Upper lobe of left lung (tissue), 6 donors: ENCODE measurements at places on chromosomes 2 and 18.

DNA sequence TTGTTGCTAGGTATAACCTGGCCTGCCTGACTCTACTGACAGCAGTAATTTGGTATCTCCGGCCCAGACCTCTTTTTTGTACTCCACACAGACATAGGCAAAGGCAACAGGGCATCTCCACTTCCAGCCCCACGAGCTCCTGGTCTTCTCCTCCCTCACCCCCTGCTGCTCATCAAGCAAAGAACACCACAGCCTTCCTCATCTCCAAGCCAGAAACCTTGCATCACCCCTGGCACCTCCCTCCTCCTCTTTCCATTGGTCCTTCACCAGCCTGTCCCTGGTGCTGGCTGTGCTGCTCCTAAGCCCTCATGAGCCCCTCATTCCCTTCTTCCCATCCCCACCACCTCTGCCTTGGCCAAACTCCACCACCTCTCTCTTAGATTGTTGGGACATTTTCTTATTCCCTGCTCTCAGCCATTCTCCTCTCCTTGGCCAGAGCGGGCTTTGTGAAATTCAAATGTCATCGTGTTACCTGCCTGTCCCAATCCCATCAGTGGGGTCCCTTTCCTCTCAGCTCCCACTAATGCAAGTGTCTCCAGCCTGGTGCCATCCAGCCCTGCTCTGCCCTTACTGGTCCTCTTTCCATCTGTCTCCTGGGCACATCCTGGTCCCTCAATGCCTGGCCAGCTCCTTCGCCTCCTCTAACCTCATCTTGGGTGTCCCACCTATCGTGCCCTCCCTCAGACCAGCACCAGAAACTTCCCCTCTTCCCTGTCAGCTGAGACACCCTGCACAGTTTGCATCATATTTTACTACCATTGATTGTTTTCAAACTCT lies 77.4 kb downstream of the INHBB start:
- DNase-seq = no peak
- H3K36me3 ChIP-seq = no peaks in the 10 kb centered on the region
- no peaks in the 10 kb centered on the region for H3K27me3 ChIP-seq
- H3K27ac ChIP-seq = no peak overlapping the region

DNA sequence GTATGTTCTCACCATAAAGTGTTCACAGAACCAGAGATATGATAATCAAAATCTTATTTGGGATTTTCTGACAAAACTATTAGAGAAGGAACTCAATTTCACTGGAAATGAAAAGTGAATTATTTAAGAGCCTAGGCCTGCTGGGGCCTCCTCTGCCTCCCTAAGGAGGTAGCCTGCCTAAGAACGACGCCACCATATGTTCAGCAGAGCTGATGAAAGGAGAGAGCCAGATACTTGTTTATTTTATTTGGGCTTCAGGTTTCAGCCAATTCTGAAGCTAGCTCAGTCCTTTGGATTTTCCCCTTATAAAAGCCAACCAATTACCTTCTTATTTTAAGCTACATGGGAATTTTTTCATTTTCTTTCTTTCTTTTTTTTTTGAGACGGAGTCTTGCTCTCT lies 433.1 kb upstream of the MAP2 start:
- no peak overlapping the region for H3K27ac ChIP-seq
- H3K27me3 ChIP-seq = no peaks in the 10 kb centered on the region
- no peaks in the 10 kb centered on the region for H3K36me3 ChIP-seq
- H3K4me3 ChIP-seq = no peak overlapping the region

- no peaks in the 10 kb centered on the region for H3K27me3 ChIP-seq
- no peaks in the 10 kb centered on the region for H3K36me3 ChIP-seq
- H3K4me1 ChIP-seq = no peaks in the 10 kb centered on the region
- no peak overlapping the region for H3K27ac ChIP-seq
- no peak for DNase-seq
Observed at GRCh38 chr2:79181617-79182016, 22.1 kb upstream of the REG3A start.

DNA sequence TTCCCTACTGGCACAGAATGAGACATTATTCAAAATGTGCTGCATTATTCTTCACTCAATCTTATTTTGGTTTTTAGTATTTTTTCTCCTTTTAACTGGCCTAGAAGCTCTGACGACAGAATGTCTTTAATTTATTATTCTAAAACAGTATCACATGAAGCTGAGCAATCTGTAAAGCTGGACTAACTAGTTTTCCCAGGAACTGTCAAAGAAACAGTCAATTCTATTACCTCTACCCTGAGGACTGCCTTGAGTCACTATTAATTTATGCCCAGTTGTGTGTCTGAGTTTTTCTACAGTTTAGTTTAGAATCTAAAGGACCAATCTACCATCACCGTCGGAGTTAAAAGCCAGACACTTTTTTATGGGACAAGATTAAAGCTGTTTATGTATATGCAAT lies 31.6 kb downstream of the MBD2 start:
- no peaks in the 10 kb centered on the region for H3K4me1 ChIP-seq
- no peak overlapping the region for H3K4me3 ChIP-seq
- H3K27me3 ChIP-seq = no peaks in the 10 kb centered on the region
- no peak for DNase-seq
- peaks cover 4% of the 10 kb centered on the region for H3K36me3 ChIP-seq
- no peak overlapping the region for H3K27ac ChIP-seq

GRCh38 chr18:59952283-59953007 lies 52.6 kb downstream of the PMAIP1 start:
- H3K27me3 ChIP-seq = no peaks in the 10 kb centered on the region
- no peaks in the 10 kb centered on the region for H3K36me3 ChIP-seq
- no peak overlapping the region for H3K4me3 ChIP-seq

DNA sequence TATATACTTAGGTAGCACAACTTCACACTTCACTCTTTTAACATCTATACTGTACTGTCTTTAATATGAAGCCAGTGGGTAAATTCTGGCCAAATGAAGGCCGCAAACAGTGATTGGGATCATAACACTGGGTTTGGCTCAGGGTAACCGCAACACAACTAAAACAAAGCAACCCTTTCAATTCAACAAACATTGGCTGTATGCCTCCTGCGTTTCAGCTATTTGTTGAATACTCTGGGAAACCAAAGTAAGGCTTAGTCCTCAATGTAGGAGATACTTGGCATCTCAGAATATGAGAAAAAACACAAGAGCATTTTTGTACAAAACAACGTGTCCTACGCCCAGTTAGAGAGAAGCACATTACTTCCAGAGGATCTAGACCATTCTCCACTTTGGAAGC lies 693.3 kb upstream of the KLHL29 start:
- no peaks in the 10 kb centered on the region for H3K27me3 ChIP-seq
- no peak overlapping the region for H3K4me3 ChIP-seq
- H3K27ac ChIP-seq = no peak overlapping the region
- H3K36me3 ChIP-seq = no peaks in the 10 kb centered on the region
- DNase-seq = no peak
